HS-5 (cell line): ENCODE measurements at places on chromosomes 2 and 18.
A peak's percentile ranks its signal among the peaks of the same experiment; 100 is the strongest.

GRCh38 chr2:86295066-86295465, 42.4 kb downstream of the REEP1 start:
- DNase-seq, result no peak

- DNase-seq, result no peak
Measured at GRCh38 chr2:71252862-71253261, 26.0 kb upstream of the PAIP2B start.

- no peak for DNase-seq
Measured at GRCh38 chr18:6745504-6746031, 16.1 kb downstream of the ARHGAP28 start.

DNA sequence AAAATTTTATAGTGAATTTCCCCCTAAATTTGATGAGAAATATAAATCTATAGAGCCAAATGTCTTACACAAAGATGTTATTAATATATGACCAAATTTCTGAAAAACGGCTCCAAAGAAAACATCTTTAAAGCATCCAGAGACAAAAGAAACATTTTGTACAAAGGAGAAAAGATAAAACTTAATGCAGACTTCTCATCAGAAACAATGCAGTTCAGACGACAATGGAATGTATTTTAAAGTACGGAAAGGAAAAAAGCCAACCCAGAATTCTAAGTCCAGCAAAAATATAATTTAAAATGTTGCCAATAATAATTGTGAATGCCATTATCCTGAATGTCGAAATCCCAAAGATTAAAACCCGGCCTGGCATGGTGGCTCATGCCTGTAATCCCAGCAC, 129.4 kb downstream of the MCFD2 start:
- no peak for DNase-seq

GRCh38 chr2:47339745-47340541, 63.0 kb upstream of the MSH2 start:
- DNase-seq, result peak; percentile 49

- no peak for DNase-seq
Measured at GRCh38 chr2:157920736-157921135, 44.6 kb upstream of the ACVR1 start.

DNA sequence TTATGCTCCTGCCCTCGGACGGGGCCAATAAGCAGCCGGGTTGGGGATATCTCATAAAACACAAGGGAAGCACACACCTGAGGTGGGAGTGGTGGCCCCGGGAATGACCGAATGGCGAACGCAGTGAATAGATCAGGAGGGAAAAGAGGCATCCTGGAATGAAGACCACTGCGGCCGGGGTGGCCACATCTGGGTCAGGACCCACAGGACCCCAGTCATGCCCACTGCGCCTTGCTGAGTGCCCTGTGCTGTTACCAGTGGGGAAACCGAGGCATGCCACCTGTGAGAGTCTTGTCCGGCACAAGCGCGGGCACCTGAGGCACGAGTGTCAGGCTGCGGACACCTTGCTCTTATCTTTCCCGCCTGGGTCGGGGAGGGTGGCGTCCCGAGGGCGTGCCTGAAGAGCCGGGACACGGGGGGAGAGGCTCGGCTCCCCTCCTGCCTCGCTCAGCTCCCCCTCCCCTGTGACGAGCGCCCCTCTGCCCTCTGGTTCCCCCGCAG, 1.6 kb downstream of the PDCD1 start:
- no peak for DNase-seq

DNA sequence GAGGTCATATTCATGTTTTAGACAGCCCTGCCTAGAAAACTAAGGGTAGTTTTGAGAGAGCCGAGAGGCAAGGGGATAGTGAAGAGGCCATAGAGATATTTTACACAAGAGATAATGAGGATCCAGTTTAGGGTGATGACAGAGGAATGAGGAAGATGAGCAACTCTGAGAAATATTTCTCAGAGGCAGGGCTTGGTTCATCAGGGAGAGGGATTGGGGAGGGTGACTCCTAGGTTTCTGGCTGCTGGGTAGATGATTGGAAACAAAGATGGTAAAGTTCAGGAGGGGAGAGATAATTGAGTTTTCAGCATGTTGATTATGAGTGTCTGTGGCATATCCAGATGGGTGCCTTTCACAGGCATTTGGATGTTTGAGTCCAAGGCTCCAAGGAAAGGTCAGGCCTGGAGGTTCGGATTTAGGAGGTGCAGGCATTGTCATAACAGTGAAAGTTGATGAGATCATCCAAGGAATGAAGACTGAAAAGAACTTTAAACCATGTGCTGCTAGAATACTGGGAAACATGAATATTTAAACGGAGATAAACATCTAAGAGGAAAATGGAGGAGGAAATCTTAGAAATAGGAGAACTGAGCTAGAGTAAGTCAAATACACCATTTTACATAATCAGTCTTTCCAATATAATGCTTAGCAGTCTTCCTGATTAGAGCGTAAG, 7.4 kb downstream of the MYL12B start:
- no peak for DNase-seq

- DNase-seq, result no peak
Measured at GRCh38 chr2:235734688-235735231, 240.9 kb downstream of the AGAP1 start.

DNA sequence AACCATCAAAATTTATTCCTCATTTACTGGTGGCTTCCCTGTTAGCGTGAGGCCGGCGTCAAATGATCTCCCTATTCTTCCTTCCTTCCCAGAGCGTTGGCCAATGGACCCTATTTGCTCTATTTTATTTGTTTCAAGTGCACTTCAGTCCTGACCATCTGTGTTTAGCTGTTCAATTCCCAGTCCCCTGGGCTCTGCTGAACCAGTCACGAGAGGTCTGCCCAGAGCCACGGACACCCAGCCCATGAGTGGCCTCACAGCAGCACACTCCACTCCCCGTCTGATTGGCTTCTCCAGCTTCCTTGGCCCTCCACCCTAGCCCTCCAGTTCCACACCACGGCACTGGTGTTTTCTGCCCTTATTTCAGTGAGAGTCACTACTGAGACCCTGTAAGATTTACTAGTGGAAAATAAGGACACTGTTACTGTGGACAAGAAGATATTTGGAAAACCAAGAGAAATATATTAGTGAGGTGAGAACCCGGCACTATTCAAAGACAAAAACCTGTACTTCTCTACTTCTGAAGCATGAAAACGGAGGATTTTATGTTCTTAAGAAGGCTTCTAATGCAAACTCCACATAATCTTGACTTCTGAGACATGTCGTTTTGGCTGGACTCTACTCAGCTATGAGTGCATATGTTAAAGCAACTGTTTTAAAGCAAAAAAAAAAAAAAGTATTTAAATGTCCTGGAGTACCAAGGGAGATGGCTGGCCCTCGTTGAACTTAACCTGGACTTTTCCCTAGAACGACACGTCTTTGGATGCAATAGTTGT, 86.6 kb downstream of the COL6A3 start:
- no peak for DNase-seq

- DNase-seq, result no peak
Measured at GRCh38 chr18:57754577-57755338, 48.4 kb downstream of the ATP8B1 start.

GRCh38 chr2:134253117-134253704, 661 bp upstream of the MGAT5 start:
- DNase-seq, result no peak

DNA sequence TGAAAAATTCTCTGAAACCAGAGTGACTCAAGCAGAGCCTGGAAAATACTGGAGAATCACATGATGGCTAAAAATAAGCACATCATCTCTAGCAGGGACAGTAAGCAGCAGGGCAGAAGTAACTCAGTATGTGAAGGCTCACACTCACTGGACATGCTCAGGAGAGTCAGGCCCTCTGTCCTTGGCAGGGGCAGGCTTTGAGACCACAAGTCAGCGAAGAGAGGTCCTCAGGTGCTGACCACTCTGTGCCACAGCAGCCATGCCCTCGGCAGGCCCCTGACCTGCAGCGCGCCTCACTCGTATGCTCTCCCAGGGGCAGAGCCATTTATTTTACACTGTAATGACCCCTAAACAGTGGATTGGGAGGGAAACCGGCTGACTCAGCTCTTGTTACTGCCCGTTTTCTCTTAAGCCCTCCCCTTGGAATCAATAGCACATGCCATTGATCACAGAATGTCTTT, 76.8 kb downstream of the MAPRE2 start:
- DNase-seq, result no peak

DNA sequence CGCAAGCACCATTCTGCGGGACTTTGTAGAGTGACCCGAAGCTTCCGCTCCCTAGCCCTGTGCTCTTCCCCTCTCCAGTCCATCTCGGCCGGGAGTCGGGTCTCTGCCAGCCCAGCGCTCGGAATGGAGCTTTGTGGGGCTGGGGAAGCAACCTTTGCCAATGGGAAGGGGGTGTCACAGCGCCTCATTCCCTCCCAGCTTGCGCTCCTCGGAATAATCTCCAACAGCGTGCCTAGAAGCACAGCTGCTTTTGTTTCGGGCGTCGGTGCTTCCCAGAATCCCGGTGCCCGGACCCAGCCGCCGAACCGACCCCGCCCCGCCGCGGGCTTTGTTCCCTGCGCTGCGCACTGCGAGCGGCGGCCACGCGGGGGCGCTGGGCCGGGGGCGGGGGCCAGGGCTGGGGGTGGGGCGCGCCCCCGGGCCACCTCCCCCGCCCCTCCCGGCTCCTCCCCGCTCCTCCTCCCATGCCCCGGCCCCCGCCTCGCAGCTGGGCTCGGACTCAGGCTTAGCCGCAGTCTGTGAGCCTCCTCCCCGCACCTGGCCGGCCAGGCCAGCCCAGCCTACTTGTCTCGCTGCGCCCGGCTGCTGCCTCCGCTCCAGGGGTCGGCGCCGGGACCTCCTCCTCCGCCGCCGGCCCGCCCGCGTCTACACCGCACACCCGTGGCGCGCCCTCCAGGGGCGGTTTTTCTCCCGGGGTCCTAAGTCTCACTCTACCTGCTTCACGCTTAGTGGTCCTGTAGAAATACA, 77.7 kb upstream of the SMAD2 start:
- DNase-seq, result no peak

- no peak for DNase-seq
Measured at GRCh38 chr18:9570255-9570654, 44.1 kb downstream of the PPP4R1 start.

- no peak for DNase-seq
Measured at GRCh38 chr2:41949883-41950665, 97.7 kb upstream of the PKDCC start.

DNA sequence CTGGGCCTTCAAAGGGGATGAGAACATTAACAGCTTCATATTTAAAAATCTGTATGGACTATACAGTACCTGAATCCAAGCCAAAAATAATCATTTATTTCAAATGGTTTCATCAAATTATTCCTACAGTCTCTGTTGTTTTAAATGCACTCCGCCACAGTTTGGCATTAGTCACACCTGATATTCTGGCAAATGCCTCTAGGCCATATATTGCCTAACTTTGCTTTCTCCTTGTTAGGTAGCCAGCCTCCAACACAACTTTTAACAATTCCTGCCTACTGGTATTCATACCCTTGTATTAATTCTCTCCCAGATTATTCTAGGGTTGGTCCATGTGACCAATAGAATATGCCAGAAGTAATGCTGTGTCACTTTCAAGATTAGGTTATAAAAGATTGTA, 146.6 kb upstream of the FANCL start:
- DNase-seq, result no peak

- no peak for DNase-seq
Measured at GRCh38 chr2:46644690-46645385, 165.5 kb downstream of the TMEM247 start.

GRCh38 chr2:27888790-27889189, 1.4 kb downstream of the RBKS start:
- DNase-seq, result no peak

GRCh38 chr2:189113963-189114362, 65.6 kb downstream of the COL5A2 start:
- DNase-seq, result no peak

- DNase-seq, result no peak
Measured at GRCh38 chr2:231413921-231414476, 18.5 kb downstream of the B3GNT7 start.

- no peak for DNase-seq
Measured at GRCh38 chr2:204202253-204202652, 265.7 kb downstream of the ICOS start.

DNA sequence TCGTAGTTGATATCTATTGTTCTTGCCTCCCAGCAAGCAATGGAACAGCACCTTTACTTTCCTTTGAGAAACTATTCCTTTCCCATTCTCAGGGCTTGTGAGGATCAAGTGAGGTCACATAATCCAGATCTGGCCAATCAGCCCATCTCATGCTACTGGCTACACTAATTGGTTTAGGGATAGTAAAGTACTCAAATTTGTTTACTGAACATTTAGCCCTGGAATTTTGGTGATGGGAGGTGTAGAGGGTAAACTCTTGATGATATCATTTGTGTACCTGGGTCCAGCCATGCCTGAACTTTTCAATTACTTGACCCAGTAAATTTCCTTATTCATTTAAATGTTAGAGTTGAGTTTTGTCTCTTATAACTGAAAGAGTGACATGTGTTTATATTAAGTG, 195.8 kb upstream of the TNP1 start:
- DNase-seq, result no peak

DNA sequence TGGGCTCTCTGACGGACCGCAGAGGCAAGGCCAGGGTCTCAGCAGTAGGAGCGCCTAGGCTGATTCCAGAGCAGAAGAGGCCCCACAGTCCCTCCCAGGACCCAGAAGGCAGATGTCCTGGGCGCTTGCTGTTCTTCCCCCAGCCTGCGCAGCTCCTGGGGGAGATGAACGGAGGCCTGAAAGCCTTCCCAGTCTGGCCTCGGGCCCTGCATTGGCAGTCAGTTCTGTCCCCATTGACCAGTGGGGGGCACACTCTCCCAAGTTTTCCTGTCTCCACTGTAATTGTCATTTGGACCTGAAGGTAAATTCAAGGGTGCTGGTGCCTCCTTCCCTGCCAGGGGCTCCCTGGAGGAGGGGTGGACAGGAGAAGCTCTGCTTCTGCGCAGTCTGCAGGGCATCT, 345.7 kb downstream of the CYP26B1 start:
- no peak for DNase-seq

GRCh38 chr2:69143748-69144360, 130.9 kb downstream of the ANTXR1 start:
- DNase-seq, result no peak

GRCh38 chr18:34495506-34495905, 214.6 kb upstream of the DTNA start:
- DNase-seq, result no peak

GRCh38 chr2:101115664-101116063, 35.5 kb downstream of the TBC1D8 start:
- no peak for DNase-seq

GRCh38 chr2:232941912-232942594, 71.0 kb downstream of the NGEF start:
- no peak for DNase-seq

GRCh38 chr18:55407191-55407590, 180.8 kb downstream of the TCF4 start:
- DNase-seq, result no peak

GRCh38 chr2:60886991-60887390, 5.6 kb downstream of the REL start:
- DNase-seq, result no peak

GRCh38 chr2:112949456-112949855, 28.4 kb upstream of the IL36G start:
- no peak for DNase-seq
